ENCODE measurements at places on chromosomes 12 and 14.

- DNase-seq, result no peak
Observed at GRCh38 chr14:102768223-102769048, 8.8 kb upstream of the TRAF3 start.

DNA sequence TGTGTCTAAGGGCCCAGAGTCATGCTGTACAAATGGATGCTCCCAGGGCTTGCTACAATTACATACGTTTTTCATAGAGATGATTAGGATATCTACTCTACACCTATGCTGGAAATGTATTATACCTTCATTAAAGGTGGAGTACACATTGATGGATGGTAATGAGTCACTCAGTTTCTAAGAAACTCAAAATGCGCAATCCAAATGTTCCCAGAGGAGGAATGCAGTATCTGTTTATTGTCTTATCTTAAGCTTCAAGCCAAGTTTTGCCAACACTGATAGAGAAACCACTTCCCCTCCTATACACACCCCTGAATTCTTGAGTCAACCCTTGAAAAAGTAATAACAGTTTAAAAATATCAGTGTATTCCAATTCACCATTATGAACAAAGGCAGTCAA lies 266.6 kb upstream of the FAR2 start:
- no peak for DNase-seq

- DNase-seq, result no peak
Observed at GRCh38 chr12:80381121-80381520, 62.9 kb upstream of the PTPRQ start.

- DNase-seq, result no peak
Observed at GRCh38 chr12:130523208-130523607, 185.5 kb downstream of the PIWIL1 start.

DNA sequence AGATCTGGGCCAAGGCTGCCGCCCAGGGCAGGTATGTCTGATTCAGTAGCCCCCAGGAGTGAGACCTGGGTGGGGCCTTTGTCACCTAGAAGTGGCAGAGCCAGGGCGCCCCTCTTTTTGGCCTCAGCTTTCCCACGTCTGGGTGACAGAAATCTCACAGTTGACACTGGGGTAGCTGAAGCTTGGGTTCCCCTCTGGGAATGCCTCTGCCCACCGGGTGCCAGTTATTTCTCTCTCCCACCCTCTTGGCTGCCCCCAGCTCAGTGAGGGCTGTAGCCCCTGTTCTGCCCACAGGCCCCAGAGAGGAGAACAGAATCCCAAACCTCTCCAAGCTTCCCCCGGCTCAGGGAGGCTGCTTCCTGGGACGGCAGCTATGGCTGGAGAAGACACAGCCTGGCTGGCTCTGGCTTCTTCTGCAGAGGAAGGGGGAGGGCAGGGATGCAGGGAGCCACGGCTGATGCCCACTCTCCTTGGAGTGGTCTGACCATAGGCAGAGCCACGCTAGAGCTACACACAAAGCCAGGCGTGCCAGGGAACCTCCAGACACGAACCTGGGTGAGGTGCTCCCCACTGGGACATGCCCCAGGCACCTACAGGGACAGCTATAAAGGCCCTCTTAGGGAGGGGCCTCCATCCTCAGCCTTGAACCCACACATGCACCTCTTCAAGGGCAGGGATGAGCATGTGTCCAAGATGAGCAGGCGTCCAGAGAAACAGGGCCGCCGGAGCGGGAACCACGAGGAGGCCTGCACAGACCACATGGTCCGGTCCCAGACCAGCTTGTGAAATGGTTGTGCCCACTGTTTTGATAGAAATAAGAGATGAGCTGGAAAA lies 51.7 kb downstream of the BEGAIN start:
- no peak for DNase-seq

- DNase-seq, result no peak
Observed at GRCh38 chr12:26101350-26101734, 23.5 kb downstream of the BHLHE41 start.

- no peak for DNase-seq
Observed at GRCh38 chr12:12548713-12549112, 13.9 kb downstream of the DUSP16 start.

GRCh38 chr14:36441283-36441682 lies 78.7 kb downstream of the NKX2-1 start:
- DNase-seq, result no peak

GRCh38 chr14:99592933-99593753 lies 10.9 kb downstream of the CCDC85C start:
- no peak for DNase-seq

DNA sequence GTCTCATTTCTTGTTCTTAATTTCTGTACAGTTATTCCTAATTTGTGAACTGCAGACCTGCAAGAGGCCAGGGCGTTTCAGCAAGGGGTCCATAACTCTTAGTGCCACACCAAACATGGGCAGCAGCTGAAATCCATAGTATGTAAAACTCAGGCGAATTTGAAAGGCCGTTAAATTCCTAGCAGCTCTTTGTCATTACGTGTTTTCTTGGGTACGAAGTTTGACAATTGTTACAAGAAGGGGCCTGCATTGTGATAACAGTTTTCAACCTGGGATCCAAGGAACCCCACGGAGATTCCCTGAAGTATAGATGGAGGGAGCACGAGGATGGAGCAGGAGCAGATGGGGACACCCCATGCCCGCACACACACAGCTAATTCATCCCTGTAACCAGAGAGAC lies 288.0 kb downstream of the ZFP36L1 start:
- no peak for DNase-seq

All from NCI-H1694 treated with DMSO at 0.1 percent for 48 hours (cell line).